Activated CD8-positive, alpha-beta memory T cell treated with anti-CD3 and anti-CD28 coated beads, Interleukin-2, amount 10 ng/mL, durations not matched to agents 7 days and 5 days (primary cell): ENCODE measurements at places on chromosomes 6 and 20. TPM values are rescaled to one million over a fixed set of nuclear protein-coding genes. Genes with fewer than 3 reads are reported as not detected.

Gene TNNC2
- total RNA-seq: not detected

Gene CTNNBL1
- 79.8 TPM for total RNA-seq

Gene ASIP
- not detected for total RNA-seq

Gene GPR6
- not detected for total RNA-seq
